ENCODE measurements at places on chromosomes 4 and X.

DNA sequence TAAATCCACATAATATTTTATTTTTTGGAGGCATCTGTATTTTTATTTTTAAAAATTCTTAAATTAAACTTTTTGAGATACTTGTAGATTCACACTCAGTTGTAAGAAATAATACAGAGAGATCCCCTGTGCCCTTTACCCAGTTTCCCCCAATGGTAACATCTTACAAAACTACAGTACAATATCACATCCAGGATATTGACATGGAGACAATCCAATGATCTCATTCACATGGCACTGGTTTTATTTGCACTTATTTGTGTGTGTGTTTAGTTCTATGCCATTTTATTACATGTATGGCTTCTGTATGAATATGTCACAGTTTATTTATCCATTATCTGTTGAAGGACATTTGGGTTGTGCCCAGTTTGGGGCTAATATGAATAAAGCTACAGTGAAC, 35.5 kb upstream of the EIF1AX start:
- DNase-seq = no peak

- DNase-seq = no peak
Measured at GRCh38 chr4:168131196-168131595, 38.9 kb downstream of the ANXA10 start.

GRCh38 chr4:58313444-58313843, 1203.3 kb upstream of the IGFBP7 start:
- no peak for DNase-seq

DNA sequence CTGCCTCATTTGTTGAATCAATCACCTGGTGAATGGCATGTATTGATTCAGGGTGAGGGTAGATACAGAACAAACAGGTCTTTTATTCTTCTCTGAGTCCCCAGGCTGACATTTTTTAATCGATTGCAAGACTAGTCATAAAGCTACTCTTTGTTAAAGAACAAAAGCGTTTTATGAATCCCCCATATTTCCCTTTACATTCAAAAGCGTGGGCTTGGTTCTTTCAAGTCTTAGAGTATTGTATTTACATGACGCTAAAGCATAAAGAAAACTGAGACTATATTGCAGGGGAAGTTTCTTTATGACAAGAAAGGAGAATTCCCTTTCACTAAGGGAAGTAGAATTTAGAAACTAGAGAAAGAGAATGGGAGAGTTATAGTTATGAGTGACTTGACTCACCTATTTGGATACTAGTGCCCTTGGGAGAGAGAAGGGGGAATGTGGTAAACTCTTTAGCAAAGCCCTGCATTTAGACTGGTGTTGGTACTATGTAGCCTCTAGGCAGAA, 69.3 kb upstream of the PDE5A start:
- no peak for DNase-seq

- DNase-seq = no peak
Measured at GRCh38 chr4:2795300-2795892, 2.5 kb downstream of the SH3BP2 start.

DNA sequence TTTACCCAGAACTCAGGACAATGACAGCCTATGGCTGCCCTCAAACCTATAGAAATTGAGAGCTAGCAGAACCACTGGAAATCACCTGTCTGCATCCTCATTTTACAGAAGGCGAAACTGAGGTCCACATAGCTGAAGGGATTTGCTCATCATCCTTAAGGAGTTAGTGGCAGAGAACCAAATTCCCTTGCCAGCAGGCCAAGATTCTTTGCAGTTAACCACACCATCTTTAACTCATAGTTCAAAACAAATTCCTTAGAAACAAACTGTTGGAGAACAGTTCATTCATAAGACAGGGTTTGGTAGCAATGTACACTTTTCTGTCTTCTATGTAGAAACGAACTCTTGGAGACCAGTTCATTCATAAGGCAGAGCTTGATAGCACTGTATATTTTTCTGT, 37.9 kb upstream of the RAP2C start:
- DNase-seq = no peak

Data from suppressor macrophage treated with lipopolysaccharide for 1 hour (primary cell).